Activated T-cell treated with anti-CD3 and anti-CD28 coated beads, Interleukin-2, amount 50 U/mL, for 72 hours (primary cell): ENCODE measurements at places on chromosomes 12 and 14.

- no peak for DNase-seq
Observed at GRCh38 chr12:40104461-40105264, 1.2 kb downstream of the SLC2A13 start.

- no peak for DNase-seq
Observed at GRCh38 chr14:51544471-51544870, 107.2 kb upstream of the FRMD6 start.

GRCh38 chr12:15227004-15227679 lies 5.9 kb upstream of the RERG start:
- DNase-seq, result peak; percentile 24

- no peak for DNase-seq
Observed at GRCh38 chr14:76717508-76718290, 43.6 kb upstream of the VASH1 start.

DNA sequence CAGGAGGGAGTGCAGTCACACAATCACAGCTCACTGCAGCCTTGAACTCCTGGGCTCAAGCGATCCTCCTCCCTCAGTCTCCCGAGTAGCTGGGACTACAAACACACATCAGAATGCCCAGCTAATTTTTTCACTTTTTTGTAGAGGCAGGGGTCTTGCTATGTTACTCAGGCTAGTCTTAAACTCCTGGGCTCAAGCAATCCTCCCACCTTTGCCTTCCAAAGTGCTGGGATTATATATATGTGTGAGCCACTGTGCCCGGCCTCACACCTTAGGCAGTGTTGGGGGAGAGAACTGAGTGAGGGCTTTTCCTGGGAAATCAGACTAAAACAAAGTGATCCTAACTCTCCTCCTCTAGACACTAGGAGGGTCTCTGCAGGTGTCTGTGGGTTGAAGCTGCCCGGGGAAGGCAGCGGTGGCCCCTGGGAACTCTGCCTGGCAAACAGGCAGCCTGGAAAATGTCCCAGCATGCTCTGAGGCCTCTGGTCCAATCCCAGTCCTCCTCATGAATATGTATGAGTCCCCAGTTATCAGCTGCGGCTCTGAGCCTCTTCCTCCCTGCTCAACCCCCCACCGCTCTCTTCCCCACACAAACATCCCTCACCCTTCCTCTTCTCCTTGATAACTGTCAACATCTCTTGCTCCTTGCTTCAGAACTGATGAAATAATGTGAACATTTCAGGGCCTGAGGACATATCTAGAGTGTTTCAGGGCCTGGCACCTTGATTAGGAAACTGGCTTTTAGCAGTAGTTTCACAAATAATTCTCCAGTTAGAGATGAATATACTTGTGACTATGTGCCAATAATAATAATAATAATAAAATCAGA lies 7.9 kb upstream of the NAA25 start:
- no peak for DNase-seq

DNA sequence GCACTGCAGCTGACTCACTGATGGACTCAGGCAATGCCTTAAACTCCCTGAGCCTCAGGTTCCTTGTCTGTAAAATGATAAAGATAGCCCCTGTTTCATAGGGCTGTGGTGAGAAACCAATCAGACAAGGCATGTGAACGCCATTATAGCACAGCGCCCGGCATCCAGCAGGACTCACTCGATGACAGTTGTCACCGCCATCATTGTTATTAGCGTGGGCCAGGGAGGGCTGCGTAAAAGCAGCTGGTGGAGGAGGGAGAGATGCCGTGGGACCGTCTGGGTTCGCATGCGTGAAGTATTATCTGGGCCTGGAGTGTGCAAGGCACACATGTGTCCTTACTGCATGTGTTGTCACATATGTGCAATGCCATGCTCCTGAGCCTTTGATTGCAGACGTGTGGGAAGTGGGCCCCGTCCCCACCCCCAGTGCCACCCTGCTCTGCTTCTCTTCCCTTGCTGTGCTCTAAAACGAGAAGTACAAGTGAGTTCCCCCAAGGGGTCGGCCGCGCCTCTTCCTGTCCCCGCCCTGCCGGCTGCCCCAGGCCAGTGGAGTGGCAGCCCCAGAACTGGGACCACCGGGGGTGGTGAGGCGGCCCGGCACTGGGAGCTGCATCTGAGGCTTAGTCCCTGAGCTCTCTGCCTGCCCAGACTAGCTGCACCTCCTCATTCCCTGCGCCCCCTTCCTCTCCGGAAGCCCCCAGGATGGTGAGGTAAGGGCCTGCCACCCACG lies at the start of gene PTPN6:
PTPN6 (plus strand) TSS at position 546 of the 730 bp plus-strand sequence; CDS start at position 703, 157 bp downstream.
- peak; percentile 72 for DNase-seq

- no peak for DNase-seq
Observed at GRCh38 chr12:102195826-102196225, 1.8 kb downstream of the PMCH start.

GRCh38 chr12:2043054-2043453 lies 9.7 kb upstream of the CACNA1C start:
- DNase-seq, result no peak

GRCh38 chr12:108729612-108730364 lies 1.5 kb downstream of the CORO1C start:
- no peak for DNase-seq

DNA sequence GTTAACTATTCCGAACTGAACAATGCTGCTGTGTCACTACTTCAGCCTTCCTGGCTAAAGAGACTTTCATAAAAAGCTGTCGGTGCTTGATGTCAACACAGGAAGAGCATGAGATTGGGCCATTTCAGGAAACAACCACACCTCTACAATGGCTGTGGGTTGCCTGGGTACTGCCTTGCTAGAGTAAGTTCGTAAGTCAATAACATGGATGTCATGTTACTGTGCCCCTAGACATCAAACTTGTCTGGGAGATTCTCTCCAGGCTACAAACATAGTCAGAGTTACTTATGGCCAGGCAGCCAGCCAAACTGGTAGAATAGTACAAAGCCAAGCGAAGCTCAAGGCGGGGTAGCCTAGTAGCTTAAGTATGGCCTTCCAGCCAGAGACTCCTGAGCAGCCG lies 23.1 kb downstream of the MAX start:
- no peak for DNase-seq

DNA sequence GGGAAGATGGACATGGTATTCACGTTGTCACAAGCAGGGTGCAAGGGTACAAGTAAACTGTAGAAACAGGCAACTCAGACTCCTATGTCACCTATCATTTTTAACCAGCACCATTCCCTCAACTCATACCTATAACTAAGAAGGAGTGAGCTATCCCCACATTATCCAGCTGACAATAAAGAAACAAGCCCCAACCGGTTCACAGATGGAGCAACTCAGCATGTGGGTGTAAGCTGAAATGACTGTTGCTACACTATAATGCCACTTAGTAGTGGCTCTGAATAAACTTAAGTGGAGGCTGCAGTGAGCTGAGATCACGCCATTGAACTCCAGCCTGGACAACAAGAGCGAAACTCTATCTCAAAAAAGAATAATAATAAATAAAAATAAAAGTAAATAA lies 829.5 kb upstream of the MDGA2 start:
- no peak for DNase-seq

- no peak for DNase-seq
Observed at GRCh38 chr12:125259178-125259867, 194.1 kb downstream of the AACS start.

GRCh38 chr14:43671716-43672485 lies 835.2 kb downstream of the FSCB start:
- DNase-seq, result no peak

DNA sequence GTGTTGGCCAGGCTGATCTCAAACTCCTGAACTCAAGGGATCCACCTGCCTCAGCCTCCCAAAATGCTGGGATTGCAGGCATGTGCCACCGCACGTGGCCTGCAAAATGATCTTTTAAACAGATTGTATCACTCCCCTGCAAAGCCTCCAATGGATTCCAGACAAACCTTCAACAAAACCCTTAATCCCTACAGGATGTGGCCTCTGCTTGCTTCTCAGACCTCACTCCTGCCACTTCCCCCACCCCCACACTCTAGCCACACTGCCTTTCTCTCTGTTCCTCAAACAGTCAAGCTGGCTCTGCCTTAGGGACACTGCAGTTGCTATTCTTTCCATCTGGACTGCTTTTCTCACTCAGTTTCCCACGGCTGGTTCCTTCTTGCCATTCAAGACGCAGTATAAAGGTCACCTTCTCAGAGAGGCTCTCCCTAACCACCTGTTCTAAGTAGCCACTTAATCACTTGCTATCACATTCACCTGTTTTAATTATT lies 47.3 kb upstream of the TMED10 start:
- no peak for DNase-seq

DNA sequence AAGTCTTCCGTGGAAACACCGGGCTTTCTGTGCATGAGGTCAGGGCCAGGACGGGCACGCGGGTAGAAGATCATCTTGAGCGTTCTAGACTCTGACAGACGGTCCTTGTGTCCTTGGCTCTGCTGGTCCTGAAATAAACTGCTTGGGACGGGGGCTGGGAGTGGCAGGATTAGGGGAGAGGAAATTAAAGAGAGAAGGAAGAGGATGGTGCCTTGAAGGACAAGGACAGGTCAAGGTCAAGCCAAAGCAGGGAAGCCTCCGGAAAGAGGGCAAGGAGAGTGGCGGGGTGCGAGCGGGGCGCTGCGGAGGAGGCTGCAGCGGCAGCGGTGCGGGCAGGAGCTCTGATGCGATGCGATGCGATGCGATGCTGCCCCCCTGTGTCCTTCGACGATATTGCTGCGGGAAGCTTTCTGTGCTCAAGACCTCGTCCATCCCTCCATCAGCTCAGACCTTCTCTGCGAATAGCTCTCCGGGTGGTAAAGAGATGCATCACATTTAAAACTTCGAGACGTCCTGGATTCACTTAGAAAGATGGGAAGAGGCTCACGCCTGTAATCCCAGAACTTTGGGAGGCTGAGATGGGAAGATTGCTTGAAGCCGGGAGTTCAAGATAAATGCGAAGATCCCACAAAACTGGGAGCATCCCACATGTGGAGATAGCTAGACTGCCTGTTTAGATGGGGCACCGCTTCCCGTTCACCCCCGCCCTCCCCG lies 110.1 kb upstream of the TMEM132D start:
- peak; percentile 29 for DNase-seq

DNA sequence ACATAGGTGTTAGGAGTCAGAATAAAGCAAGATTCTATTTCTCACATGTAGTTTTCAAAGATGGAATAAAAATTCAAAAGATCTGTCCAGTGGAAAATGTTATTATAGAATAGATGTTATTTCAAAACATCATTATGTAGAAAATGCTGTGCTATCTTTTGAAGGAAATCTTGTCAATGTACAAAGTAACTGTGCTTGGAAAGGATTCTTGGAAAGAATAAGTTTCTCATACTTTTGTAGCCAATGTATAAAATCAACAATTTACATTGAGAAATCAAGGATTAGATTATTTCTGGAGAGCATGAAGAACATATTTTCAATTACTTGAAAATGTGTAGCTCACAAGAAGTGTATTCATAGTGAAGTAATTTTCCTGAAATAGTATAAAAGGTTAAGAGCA lies 532.5 kb upstream of the MGAT4C start:
- no peak for DNase-seq

DNA sequence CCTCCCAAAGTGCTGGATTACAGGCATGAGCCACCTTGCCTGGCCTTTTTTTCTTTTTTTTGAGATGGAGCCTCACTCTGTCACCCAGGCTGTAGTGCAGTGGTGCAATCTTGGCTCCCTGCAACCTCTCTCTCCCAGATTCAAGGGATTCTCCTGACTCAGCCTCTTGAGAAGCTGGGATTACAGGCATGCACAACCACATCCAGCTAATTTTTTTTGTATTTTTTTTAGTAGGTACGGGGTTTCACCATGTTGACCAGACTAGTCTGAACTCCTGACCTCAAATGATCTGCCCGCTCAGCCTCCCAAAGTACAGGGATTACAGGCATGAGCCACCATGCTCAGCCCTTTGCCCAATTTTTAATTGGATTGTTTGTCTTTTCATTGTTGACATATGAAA lies 58.0 kb downstream of the SINHCAF start:
- no peak for DNase-seq

- DNase-seq, result peak; percentile 40
Observed at GRCh38 chr14:25132732-25133422, 82.9 kb upstream of the STXBP6 start.

DNA sequence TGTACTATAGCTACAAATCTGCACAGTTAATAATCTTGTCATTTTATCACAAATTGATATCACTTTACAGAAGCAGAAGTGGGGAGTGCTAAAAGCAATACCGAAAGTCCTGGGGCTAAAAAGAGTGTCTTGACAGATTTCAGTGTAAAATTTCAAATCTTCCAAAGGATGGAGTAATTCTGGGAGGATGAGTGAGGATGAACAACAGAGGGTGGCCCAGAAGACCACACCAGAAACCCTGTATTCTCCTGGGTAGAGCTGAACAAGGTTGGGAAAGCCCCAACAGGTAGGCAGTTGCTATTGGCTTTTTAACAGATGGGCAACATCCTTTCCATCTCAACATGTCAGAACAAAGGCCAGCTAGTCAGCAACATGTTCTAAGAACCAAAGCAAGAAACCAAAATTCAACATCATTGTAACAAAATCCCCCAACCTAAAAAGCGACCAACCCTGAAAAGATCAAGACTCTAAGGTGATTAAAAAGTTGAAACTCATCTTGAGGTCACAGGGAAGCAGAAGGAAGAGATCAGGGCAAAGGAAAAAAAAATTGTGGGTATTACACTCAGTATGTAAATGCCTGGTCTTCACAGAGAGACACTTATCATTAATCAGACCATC lies 38.8 kb downstream of the CBX5 start:
- DNase-seq, result peak; percentile 17

- no peak for DNase-seq
Observed at GRCh38 chr12:119749666-119750065, 81.7 kb downstream of the PRKAB1 start.

GRCh38 chr12:100234591-100235304 lies 32.1 kb downstream of the DEPDC4 start:
- no peak for DNase-seq

GRCh38 chr12:74977832-74978481 lies 231.7 kb downstream of the KCNC2 start:
- no peak for DNase-seq

DNA sequence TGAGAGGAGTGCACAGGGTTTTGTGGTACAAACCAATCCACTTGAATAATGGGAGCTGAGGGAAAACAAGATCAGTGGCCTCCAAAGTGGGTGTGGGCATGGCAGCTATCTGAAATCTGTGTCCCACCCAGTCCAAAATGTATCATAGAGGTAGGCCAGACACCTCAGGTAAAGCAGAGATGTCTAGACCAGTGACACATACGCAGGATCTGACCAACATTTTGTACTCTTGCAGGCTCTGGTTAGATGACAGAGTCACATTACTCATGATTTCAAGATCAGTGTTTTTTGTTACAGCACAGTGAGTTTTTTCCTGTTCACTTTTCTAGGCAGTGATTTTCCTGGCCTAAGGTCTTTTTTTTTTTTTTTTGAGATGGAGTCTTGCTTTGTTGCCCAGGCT lies 211.8 kb downstream of the PCNX1 start:
- peak; percentile 43 for DNase-seq

DNA sequence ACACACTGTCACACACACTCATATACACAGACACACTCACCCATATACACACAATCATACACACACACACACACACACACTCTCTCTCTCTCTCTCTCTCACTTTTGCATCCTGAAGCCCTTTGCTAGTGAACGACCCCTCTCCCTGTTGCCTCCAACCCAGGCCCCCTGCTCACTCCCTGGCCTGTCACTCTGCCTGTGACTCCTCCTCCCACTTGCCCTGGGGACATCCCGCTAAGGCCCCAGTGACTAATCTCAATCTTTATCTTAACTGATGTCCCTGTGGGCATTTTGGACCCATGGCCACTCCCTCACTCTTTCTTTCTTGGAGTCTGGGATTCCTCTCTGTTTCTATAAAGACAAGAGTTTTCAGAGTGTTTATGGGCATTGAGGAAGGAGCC lies 10.9 kb upstream of the DLK1 start:
- no peak for DNase-seq
